ENCODE measurements at places on chromosomes 2 and 18.

DNA sequence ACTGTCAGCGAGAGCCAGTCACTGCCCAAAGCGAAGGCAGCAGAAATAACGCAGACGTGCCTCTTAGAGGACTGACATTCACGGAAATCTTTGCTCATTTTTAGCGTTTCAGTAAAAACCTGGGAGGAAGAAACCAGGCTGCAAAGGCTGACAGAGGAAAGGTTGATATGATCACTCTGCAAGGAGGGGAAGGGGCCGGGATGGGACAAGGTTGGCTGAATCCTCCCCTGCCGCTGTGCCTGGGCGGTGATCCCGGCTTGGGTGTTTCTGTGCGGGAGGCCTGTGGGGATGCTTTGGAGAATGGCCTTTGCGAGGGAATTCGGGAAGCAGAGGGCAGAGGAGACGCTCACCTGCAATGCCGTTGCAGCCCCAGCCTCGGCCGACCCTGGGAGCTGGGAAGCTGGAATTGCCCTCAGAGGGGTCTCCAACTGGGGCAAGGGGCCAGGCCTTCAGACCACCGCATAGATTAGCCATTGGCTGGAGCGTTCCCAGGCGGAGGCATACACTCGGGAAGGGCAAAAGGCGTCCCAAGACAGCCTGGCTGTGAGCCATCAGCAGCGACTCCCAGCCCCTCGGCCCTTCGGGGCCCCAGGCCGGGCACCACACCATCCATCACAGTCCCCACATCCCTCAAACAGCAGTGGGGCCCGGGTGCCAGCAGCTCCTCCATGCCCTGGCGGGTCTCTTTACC is 111.7 kb upstream of the GPC1 start:
- no peak for DNase-seq

GRCh38 chr2:132725148-132725547 is 55.1 kb upstream of the LYPD1 start:
- DNase-seq = no peak

DNA sequence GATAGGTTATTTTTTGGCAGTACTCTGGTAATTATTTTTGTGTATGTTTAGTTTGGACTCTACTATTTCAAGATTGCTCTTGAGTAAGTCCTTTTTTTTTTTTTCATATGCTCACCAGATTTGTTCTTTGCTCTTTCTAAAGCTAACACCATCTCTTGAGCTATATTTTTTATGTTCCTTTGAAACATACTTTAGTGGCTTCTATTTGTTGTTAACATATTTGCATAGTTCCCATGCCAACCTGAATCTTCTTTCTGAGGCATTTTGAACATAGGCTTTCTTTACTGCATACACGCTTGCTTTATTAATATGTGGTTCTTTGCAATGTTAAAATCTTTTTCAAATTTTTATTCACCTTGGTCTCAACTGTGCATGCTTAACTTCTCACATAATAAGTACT is 1644.9 kb downstream of the SUCLG1 start:
- DNase-seq = no peak

DNA sequence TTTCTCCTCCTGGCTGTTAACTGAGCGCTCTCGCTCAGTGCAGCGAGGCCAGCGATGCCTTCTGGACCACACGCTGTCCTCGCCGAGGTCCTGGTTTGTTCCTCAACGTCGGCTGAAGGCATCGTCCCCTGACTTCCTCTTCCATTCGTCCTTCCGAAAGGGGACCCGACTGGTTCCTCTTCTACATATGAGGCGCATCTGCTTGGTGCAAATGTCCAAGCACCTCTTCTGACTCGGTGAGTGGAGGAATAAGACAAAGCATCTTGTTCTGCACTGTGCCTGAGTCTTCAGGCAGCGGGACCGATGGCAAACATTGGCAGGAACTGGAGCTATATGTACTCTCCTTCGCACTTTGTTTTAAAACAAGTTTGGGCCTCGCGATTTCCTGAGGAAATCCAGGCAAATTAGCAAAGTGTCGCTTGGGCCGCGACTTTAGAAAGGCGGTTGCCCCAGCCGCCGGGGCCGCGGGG is 621 bp upstream of the KCNS3 start:
- peak; percentile 27 for DNase-seq

- no peak for DNase-seq
These were observed 114.9 kb upstream of the RAB27B start for GRCh38 chr18:54713386-54713785.

GRCh38 chr2:833180-833579 is 117.5 kb upstream of the SNTG2 start:
- no peak for DNase-seq

DNA sequence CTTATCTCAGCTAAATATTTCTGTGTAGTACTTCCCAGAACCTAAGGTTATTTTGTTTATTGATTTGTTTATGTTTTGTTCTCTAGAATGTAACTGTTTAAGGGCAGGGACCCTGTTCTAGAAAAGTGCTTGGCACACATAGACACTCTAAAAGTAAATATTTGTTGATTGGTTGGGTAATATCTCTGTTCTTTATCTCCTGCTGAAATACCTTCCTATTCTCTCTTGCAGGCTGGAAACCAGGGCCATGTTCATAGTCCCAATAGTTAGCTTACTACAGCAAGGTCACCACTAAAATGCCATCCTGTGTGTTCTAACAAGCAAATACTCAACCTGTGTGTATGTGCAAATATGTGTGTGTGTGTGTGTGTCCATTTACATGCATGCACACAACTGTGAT is 375.6 kb upstream of the MEIS1 start:
- DNase-seq = no peak

- DNase-seq = peak; percentile 6
These were observed 675 bp upstream of the SPIRE1 start for GRCh38 chr18:12658426-12659138.

DNA sequence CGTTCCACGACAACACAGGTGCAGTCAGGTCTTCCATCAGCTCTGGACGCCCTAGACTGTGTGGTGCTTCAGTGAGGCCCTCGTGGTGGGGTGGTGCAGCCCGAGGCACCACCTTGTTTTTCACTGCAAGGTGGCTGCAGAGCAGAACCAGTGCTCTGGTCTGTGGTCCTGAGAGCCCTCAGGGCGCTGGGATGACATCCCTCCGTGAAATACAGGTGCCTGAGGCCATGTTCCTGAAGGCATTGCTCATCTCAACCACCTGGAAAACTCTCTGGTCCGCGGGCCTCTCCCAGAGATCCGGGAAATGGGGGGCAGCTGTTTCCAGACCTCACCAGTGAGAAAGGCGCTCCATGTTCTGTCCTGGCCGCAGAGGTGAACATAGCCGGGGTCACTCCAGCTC is 119.2 kb downstream of the ACOXL start:
- no peak for DNase-seq

GRCh38 chr18:37539236-37539635 is 26.4 kb downstream of the CELF4 start:
- DNase-seq = no peak

DNA sequence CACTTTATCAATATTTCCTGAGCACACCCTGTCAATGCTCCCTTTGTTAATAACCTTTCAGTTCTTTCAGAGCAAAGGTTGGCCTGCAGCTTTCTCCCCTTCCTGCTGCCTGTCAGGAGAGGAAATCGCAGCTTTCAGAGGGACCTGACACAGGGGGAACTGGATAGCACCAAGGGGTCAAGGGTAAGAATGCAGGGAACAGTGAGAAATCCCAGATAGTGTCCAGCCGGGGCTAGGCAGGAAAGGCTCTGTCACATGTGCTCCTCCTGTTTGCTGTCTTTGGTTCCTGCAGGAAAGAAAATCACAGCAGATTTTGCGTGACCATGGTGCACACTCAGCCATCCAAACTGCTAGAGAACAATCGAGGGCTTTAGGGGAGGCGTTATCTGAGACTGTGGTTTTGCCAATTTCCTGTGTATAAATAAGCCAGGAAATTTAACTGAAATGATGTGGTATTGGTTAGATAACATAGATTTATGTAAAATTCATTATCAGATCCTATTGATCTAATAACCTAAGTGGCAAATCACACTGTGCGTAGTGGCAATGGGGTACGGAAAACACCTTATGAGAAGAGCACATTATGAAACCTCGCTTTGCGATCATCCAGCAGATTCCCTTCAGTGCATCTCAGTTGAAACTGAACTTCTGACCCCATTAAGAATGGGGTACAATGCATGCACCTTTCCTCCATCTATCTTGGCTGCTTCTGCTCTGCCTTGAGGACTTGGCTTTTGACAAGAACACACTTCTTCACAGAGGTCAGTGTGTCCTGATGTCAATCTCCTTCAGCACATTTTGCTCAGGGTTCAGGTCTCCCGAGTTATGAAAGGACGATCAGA is 178.0 kb downstream of the ICOS start:
- no peak for DNase-seq

- DNase-seq = no peak
These were observed 46.0 kb downstream of the ACAA2 start for GRCh38 chr18:49767111-49768050.

DNA sequence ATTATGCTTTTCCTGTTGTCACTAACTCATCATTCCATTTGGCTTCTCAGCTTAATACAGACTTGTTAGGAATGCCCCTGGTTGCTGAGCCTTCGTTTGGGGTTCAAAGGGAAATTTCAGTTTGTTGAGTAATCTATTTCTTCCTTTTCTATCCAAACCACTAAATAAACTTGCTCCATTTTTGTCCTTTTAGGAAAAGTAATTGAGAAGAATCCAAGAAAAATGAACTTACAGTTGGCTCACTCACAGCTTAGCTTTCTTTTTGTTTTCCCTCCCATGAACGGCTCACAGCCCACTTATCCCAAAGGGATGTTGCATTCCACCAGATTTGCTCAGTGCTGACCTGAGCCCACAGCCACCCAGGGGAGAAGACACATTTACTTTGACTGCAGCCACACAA is 73.9 kb downstream of the SOX11 start:
- no peak for DNase-seq

- DNase-seq = no peak
These were observed 18.4 kb downstream of the ABI2 start for GRCh38 chr2:203346612-203347011.

DNA sequence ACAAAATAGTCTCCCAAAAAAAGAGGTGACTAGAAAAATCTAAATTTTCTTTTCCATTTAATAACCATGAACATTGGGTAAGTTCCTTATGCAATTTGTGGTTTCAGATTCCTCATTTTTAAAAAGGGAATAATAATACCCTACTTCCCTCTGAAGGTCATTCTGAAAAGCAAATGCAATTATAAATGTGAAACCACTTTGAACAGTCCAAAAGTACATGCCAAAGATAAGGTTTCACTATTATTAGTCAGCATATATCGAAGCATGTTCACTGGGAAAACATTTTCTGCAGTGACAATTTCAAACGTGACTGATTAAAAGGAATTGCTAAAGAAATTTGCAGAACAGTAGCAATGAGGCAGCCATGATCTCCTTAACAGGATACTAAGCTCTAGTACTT is 100.1 kb upstream of the RNF152 start:
- peak; percentile 35 for DNase-seq

GRCh38 chr18:12839526-12840196 is 44.4 kb downstream of the PTPN2 start:
- DNase-seq = peak; percentile 15

- DNase-seq = no peak
These were observed 360.7 kb downstream of the TMX3 start for GRCh38 chr18:68354176-68354575.

- DNase-seq = no peak
These were observed 248.9 kb upstream of the CWC22 start for GRCh38 chr2:180255981-180256380.
